Peyer's patch (tissue), 4 donors: ENCODE measurements at places on chromosomes 6 and 20. TPM values are rescaled to one million over a fixed set of nuclear protein-coding genes. Genes with fewer than 3 reads are reported as not detected.

The SAYSD1 gene
- 12.4 TPM for total RNA-seq

The PLG gene
- not detected for total RNA-seq

The SPACA1 gene
- not detected for total RNA-seq

The ISM1 gene
- total RNA-seq = 2.3 TPM

The TINAG gene
- total RNA-seq = 45.8 TPM

The SSTR4 gene
- not detected for total RNA-seq

The LY6G6F gene
- not detected for total RNA-seq

The FHL5 gene
- total RNA-seq = 10.7 TPM

The PLTP gene
- 99.3 TPM for total RNA-seq

The NKX2-4 gene
- total RNA-seq = not detected

The NEURL2 gene
- 3.3 TPM for total RNA-seq

The SMIM26 gene
- 72.0 TPM for total RNA-seq

The MUC22 gene
- not detected for total RNA-seq

The TAGAP gene
- total RNA-seq = 3.9 TPM
